ENCODE measurements at places on chromosomes 4 and X.

GRCh38 chrX:119512146-119512800 lies 44.0 kb downstream of the SLC25A5 start:
- DNase-seq: peak; percentile 9

- no peak for DNase-seq
These were observed 113.7 kb upstream of the NEXMIF start for GRCh38 chrX:75038925-75039324.

GRCh38 chr4:150828159-150828558 lies 186.9 kb downstream of the LRBA start:
- DNase-seq: no peak

DNA sequence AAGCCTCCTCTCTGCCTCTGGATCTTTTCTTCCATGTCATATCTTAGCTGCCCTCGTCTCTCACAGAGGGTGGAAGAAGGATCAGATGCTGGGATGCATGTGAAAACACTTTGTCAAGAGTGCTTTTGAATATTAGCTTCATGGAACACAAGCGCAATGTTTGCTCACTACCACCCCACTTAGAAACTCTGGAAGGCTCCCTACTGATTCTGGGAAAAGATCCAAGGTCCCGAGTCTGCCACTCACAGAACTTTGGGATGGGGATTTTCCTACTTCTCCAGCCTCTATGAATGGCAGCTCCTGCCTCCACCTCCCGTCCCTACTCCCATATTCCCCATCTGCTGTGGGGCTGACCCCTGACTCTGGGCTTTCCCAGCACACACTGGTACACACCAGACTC lies 40.2 kb upstream of the CRMP1 start:
- no peak for DNase-seq

- peak; percentile 11 for DNase-seq
These were observed 3.5 kb downstream of the HUWE1 start for GRCh38 chrX:53682885-53683555.

DNA sequence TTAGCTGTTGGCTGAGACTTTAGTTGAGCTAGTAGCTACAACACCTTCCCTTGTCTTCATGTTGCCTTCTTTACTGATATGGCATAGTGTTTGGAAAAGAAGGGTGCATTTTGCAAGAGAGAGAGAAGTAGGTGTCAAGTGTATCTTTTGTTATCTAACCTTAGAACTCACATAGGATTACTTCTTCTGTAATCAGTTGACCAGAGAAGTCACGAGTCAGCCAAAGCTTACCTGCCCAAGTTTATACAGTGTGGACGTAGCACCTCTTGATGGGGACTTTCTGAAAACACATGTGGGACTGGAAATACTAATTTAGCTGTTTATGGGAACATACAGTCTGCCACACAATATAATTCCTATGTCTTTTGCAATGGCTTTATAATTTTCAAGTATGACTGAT lies 56.0 kb downstream of the UGT8 start:
- no peak for DNase-seq

- no peak for DNase-seq
These were observed 186.2 kb upstream of the TBL1X start for GRCh38 chrX:9278475-9279233.

Measured in NCI-H2171 (cell line).